ENCODE measurements at places on chromosomes 1 and 21. TPM values are rescaled to one million over a fixed set of nuclear protein-coding genes. Genes with fewer than 3 reads are reported as not detected.

The CD247 gene
- 0.83 TPM for total RNA-seq

DNA sequence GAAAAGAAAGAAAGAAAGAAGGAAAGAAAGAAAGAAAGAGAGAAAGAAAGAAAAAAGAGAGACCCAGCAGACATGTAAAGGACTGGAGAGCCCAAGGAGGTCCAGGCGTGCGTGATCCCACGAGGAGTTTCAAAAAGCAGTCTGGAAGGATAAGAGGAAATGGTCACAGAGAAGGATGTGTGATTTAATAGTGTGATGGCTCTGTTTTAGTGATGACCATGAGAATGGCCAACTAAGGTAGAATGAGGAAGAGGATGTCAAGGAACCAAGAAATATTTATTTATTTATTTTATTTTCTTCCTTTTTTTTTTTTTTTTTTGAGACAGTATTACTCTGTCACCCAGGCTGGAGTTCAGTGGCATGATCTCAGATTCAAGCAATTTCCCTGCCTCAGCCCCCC lies 25.5 kb downstream of the PTGS2 start:
- DNase-seq, result no peak

DNA sequence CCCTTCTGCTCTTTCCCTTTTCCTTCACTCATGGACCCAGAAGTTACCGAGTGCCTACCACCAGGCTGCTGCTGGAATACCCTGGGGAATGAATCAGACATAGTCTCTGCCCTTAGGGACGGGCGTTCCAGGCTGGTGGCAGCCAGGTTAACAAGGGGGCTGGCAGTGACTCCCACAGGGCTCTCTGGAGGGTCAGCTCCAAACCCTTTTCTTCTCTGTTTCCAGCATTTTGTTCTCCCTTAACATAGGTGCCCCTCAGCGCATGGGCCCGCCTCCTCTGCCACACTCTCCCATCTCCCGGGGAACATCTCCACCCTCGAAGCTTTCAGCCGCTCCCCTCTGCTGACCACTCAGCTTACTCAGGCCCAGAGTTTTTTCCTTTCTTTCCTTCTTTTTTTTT lies 62.9 kb upstream of the LRP8 start:
- no peak for DNase-seq

- no peak for DNase-seq
These were observed 30.4 kb upstream of the RAB4A start for GRCh38 chr1:229240532-229240931.

DNA sequence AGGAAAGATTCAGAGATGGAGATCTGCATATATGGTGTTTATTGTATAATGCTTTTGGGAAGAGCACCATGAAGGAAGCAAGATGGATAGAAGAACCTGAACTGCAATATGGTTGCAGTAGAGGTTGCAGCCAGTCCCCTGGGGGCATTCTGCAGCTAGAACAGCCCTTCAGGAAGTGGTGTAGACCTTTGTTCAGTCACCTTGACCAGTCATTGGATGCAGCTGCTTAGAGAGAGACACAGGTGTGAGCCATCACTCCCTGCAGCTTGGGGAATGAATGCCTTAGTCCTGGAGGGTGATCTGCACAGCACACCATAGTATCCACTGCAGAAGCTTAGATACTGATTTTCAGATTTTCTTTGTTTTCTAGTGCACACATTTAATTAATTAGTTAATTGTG lies 42.3 kb downstream of the NEK7 start:
- no peak for DNase-seq

DNA sequence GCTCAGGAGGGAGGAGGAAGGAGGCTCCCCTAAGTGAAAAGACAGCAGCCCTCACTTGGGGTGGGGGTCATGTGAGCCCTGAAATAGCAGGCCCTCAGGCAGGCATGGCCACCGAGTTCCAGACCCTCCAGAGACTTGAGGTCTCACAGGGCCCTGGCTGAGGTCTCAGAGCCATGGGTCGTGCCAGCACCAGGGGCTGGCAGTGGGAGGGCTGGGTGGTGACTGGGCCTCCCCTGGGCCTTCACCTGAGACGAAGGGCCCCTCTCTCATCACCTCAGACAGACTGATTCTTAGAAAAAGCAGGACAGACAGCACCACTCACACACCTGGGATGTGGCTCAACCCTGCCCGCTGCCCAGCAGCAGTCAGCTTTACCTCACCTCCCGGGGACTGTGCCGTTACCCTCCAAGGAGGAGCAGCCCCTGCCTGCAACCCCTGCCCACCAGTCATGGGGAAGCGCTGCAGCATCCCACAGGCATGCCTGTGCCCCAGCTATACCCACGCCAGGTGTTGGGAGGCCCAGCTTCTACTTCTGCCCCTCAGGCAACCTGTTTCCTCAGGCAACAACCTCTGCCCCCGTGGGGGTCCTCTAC lies 42.6 kb upstream of the LRP8 start:
- peak; percentile 36 for DNase-seq

The HENMT1 gene
- 18.0 TPM for total RNA-seq

The SLC22A15 gene
- total RNA-seq, result 5.5 TPM

DNA sequence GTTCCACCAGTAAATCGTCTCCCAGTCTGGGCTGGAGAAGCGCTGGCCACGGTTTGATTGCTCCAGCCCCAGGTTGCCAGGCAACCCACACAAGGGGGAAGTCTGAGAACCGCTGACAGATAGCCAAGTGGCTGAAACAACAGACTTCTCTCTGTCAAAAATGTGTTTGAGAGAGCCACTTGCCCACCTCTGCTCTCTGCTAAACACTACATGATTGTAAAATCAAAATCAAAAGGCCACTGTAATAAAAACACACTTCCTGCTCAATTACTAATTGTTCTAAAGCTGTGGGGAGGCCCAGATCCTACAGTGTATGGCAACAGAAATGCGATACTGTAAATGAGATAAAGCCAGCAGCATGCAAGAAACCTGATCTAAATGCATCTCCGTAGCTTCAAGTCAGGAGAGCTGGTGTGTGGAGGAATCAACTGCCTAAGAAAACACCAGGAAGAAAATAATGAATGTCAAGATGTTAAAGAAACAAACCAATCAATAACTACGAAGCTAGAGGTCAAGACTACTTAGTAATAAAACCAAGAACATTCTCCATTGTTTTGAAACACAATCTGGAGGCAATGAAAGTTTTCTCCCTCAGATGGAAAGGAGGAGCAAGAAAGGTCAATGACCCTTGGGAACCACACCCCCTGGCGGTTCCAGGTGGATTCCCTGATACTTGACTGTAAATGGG lies 121.2 kb downstream of the SLC45A1 start:
- DNase-seq, result peak; percentile 71

DNA sequence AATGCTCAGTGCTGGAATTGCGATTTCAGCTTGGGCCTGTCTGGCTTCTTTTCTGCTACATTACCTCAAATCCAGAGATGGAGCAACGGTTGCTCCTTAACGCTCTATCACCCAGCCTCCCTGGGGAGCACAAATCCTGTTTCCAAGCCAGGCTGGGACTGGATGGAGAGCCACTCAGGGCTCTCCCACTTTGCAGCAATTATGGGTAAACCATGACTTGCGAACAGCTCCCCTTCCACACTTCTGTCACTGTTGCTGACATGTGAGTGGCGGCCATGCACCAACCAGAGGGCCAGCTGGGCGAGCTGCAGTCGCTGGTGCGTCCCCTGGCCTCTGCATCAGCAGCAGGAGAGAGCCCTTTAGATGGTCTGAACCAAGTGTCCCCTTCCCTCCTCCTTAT lies 65.1 kb upstream of the RAB4A start:
- no peak for DNase-seq

GRCh38 chr1:225724251-225724650 lies 53.4 kb upstream of the SRP9 start:
- DNase-seq, result no peak

The TMEM269 gene
- 1.1 TPM for total RNA-seq

GRCh38 chr1:176603696-176604095 lies 140.7 kb downstream of the PAPPA2 start:
- no peak for DNase-seq

DNA sequence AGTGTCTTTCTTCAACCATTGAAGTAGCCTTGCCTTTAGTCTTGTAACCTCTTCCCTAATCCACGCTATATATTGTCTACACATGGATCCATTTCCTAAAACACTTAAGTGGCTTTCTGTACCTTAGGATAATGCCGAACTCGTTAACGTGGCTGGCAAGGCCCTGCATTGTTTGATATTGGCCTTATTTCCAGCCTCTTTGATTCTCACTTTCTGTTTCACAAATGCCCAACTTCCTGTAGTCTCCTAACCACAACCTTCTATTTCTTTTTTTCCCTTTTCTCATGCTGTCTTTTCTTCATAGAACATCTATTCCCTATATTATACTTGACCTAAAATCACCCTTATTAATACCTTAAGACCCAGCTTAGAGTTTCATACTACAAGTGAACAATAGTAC lies 536.0 kb downstream of the LMO4 start:
- no peak for DNase-seq

DNA sequence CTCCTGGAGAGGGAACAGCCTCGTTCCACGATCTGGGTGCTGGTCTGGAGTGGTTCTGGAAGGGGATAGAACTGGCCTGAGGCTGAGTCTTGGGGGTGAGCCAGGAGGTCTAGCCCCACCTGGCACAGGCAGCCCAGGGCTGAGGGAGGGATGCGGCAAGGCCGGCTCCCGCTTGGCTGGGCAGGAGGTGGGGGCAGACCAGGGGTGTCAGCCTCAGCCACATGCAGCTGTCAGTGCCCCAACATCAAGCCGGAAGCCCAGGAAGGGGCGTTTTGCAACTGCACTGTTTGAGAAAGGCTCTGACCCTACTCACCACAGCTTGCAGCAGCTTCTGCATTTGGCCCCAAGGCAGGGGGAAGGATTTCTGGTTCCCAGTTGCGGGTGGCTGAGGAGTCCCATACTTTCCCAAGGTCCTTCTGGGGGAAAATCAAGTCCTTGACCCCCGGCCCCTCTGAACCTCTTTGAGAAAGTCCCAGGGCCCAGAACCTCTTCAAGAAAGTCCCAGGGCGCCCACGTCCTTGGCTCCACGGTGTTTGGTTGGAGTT lies 2.0 kb downstream of the EFHD2 start:
- peak; percentile 60 for DNase-seq

The ZFP69B gene
- 7.2 TPM for total RNA-seq

GRCh38 chr1:101100674-101101073 lies 75.1 kb upstream of the DPH5 start:
- no peak for DNase-seq

The RNU1-3 gene
- under 0.01 TPM for total RNA-seq

- DNase-seq, result no peak
These were observed 39.5 kb downstream of the GATAD2B start for GRCh38 chr1:153883223-153883622.

GRCh38 chr1:209629621-209630382 lies 22.4 kb downstream of the LAMB3 start:
- no peak for DNase-seq

GRCh38 chr1:119079881-119080280 lies 60.6 kb downstream of the WARS2 start:
- no peak for DNase-seq

DNA sequence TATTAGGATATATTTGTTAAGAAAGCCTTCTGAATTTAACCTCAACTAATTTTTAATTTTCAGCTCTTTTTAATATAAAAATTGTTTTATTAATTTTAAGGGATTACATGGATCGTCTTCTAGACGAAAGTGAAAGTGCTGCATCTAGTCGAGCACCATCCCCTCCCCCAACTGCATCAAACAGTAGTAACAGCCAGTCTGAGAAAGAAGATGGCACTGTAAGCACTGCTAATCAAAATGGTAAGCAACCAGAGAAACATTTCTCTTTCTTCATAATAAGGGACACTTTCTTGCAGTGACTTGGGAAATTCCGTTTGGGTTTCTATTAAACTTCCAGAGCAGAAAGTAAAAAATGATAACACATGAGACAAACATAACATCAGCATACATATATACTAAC lies 56.9 kb downstream of the MIER1 start:
- DNase-seq, result no peak

DNA sequence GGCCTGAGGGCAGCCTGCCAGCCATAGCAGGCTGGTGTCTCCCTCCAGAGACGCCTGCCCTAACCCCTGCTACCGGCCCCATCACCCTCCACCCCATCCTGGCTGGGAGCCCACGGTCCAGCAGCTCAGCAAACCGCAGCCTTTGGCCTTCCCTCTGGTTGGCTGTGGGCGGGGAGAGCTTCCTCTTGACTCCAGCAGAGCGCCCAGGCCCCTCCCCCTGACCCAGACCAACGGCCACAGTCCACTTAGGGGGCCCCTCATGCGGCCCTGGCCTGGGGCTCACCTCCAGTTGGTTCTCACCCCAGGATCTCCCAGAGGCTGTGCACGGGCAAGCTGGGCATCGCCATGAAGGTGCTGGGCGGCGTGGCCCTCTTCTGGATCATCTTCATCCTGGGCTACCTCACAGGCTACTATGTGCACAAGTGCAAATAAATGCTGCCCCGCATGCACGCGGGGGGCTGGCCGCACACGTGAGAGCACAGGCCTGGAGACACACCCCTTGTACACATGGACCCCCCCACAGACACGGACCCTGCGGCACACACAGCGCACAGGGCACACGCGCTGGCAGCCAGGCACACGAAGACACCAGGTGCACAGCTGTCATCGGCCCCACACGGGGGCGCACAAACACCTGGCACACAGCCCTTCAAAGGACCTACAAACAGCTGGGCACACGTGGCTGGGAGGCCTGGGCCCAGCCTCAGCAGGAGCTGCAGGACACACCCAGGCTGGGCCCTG lies 3.1 kb downstream of the SMIM1 start:
- peak; percentile 95 for DNase-seq

DNA sequence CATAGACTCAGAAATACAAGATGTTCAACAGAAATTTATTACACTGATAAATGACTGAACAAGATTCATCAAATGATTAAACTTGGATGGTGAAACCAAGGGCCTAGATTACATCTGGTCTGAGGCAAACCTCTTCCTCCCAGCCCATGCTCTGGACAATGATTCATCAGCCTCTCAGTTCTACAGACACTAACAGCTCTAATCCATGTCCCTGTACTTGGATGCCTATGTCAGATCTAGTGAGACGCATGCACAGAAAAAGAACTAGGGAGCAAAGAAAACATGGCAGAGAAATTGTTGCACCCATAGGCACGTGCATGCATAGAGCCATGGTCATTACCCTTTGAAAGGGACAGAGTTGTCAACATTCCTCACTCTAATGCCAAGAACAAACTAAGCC lies 250.1 kb downstream of the KCNH1 start:
- no peak for DNase-seq

DNA sequence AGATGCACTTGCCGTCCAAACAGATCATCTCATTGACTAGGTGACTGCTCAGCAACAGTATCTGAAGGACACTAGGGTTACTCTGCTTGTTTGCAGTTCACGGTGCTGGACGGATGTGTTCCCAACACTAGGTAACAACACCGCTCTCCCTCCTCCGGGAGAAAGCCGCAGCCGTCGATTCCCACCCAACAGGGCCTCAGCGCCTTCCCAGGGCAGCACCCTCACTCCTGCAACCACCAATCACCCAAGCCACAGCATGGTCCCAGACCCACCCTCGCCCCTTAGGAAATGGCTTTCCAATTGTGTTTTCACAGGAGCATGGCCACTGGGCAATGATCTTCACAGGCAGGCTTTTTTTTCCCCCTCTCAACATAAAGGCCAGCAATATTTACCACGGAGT lies 779 bp downstream of the TLR5 start:
- no peak for DNase-seq

GRCh38 chr1:217260676-217261075 lies 370.2 kb downstream of the GPATCH2 start:
- no peak for DNase-seq
